Stimulated activated CD8-positive, alpha-beta memory T cell treated with anti-CD3 and anti-CD28 coated beads, Interleukin-2, amount 100 ng/mL, for 48 hours (primary cell): ENCODE measurements at places on chromosomes 7 and 10.

- DNase-seq = no peak
Measured at GRCh38 chr10:71660313-71660712, 59.3 kb downstream of the C10orf105 start.

DNA sequence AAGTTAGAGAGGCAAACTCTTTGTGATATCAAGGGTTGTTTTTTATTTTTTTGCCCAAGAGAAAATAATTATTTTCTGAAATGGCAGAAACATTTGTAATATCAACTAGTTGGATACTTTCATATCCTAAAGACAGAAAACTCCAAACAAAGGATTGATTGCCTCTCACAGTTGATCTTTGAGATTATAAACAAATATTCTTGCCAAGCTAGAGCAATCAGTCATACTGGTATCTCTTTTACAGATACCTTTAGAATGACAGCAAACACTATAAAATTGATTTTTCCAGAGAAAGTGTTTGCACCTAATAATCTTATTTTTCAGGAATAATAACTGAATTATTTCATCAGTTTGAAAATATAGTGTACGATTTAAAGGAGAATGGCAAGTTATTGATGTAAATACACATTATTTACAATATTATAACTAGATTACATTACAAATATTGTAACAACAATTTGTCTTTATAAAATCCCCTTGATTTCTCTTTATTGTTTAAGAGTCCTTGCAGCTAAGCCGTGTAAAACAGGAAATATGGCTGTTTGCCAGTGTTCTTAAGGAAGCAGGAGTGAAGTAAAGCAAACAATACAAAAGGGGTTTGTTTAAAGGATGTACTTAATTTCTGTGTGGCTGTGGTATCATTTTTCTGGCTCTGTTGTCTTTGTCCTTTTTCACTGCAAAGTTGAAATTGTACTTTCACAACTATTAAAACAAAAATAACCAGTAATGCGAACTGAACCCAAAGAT lies 58.4 kb downstream of the MAPK8 start:
- no peak for DNase-seq

- DNase-seq = no peak
Measured at GRCh38 chr7:130415006-130415405, 25.8 kb downstream of the CEP41 start.

- DNase-seq = no peak
Measured at GRCh38 chr10:118112543-118113125, 65.9 kb upstream of the RAB11FIP2 start.

- no peak for DNase-seq
Measured at GRCh38 chr7:86644282-86645224, 844 bp downstream of the GRM3 start.

- DNase-seq = no peak
Measured at GRCh38 chr7:25726170-25726780, 425.7 kb upstream of the NFE2L3 start.

GRCh38 chr7:101940830-101941229 lies 123.4 kb downstream of the CUX1 start:
- no peak for DNase-seq

- DNase-seq = no peak
Measured at GRCh38 chr7:114070246-114070645, 151.4 kb upstream of the PPP1R3A start.

GRCh38 chr10:97224483-97225435 lies 39.0 kb upstream of the SLIT1 start:
- DNase-seq = no peak

GRCh38 chr7:74047804-74048380 lies 19.9 kb downstream of the ELN start:
- DNase-seq = no peak
